Activated T-cell treated with anti-CD3 and anti-CD28 coated beads for 24 hours (primary cell): ENCODE measurements at places on chromosomes 5 and 9.

DNA sequence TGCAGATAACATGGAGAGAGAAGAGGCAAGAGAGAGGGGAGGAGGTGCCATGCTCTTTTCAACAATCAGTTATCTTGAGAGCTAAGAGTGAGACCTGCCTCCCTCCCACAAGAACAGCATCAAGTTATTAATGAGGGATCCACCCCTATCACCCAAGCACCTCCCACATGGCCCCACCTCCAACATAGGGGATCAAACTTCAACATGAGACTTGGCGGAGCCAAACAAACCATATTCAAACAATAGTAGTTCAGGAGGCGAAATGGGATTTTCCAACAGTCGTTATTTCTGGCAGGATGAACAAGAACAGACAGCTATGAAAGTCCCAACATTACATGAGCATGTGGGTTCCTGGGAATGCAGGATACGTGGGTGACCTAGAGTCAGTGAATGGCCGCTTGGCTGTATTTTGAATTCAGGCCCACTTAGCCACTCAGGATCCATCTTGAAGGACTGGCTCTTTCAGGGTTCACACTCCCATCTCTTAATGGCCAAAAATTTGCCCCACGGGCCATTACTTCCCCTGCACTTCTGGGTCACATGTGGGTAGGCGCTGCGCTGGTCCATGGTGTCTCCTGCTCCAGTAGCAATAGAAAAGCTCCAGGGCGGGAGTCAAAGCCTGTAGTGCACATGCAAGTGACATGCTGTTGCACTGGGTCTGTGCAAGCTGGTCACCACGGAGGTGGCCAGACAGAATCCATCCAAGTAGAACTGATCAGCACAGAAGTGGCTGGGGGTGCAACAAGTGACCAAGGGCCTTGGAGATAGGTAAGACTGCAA, 7.1 kb upstream of the FAF2 start:
- DNase-seq: no peak

DNA sequence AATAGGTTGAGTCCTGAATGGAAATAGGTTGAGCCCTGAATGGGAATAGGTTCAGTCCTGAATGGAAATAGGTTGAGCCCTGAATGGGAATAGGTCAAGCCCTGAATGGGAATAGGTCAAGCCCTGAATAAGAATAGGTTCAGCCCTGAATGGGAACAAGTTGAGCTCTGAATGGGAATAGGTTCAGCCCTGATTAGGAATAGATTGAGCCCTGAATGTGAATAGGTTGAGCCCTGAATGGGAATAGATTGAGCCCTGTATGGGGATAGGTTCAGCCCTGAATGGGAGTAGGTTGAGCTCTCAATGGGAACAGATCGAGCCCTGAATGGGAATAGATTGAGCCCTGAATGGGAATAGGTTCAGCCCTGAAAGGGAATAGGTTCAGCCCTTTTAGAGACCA, 590.8 kb upstream of the ADAMTS16 start:
- no peak for DNase-seq

- no peak for DNase-seq
These were observed 138.4 kb upstream of the RPS23 start for GRCh38 chr5:82416512-82416911.

- no peak for DNase-seq
These were observed 98.8 kb upstream of the MAMDC2 start for GRCh38 chr9:69944816-69945215.

- DNase-seq: no peak
These were observed 278.7 kb downstream of the HCN1 start for GRCh38 chr5:45417285-45417998.

GRCh38 chr5:179858241-179858585, 404 bp downstream of the MRNIP start:
- no peak for DNase-seq

DNA sequence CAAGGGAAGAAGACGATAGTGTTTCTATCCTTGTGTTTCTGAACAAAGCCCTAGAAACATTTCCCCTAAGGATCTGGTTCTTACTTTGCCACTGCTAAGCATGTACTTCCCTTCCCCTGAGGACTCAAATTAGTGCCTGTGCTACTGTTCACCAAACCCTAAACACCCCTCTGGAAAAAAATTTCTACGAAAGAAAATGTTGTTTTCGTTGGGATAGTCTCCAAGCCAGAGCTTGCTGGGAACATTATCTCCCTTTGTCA, 294.6 kb downstream of the BNC2 start:
- no peak for DNase-seq

GRCh38 chr9:12993466-12993865, 218.6 kb downstream of the LURAP1L start:
- DNase-seq: no peak

GRCh38 chr9:129653823-129654553, 11.5 kb upstream of the PRRX2 start:
- DNase-seq: no peak

GRCh38 chr5:119275146-119275545, 80.7 kb upstream of the TNFAIP8 start:
- DNase-seq: no peak

- no peak for DNase-seq
These were observed 274.3 kb upstream of the ZNF462 start for GRCh38 chr9:106588626-106589025.

DNA sequence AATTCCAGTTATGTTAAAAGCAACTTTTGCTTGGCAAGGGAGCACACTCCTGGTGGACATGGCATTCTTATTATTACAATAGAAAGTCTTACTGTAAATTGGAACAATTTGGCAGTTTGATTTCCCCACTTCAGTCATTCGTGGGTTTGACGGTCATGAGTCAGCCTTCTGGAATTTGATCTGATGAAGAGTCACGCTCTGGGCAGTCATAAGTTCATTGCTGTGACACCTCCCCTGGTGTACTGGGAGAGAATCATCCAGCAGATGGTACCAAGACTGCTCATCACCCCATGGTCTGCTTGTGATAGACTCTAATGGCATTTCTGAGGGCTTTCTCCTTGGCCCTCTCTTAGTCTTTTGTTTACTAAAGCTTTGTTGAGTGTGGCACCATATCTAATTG, 53.8 kb downstream of the GLRA1 start:
- no peak for DNase-seq

GRCh38 chr5:83156001-83156400, 78.7 kb downstream of the XRCC4 start:
- DNase-seq: no peak

DNA sequence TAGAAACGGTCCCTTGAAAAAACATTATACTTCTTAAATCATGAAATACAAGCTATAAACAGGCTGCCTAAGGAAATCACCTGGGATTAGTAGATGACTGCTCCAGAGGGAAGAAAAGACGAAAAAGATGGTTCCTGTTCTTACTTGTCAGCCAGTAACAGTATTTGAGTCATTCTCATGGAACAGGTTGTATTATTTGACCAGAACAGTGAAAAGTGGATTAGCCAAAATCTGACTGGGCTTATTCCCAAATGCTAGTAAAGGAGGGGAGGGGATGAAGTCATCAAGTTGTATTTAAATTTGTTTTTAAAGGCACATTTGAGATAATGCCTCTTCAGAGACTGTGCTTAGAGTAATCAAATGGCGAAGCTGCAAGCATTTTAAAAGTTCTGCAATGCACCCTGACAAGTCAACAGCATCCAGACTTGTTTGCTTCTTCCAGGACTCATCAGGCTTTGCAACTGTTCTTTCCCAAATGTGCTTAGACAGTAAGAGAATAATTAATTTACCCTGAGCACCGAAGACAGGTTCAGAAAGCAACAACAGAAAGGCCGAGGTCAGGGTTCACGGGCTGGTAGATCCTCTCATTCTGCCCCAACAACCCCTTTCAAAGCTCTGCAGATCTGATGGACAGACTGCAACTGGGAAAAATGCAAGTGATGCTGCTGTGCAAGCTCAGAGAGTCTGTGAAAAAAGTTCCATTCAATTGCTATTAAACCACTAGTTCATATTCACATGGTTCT, 800.6 kb downstream of the KCTD16 start:
- DNase-seq: no peak

GRCh38 chr5:120644516-120644915, 180.4 kb downstream of the PRR16 start:
- DNase-seq: no peak

- DNase-seq: no peak
These were observed 16.0 kb downstream of the FRRS1L start for GRCh38 chr9:109150925-109151545.

DNA sequence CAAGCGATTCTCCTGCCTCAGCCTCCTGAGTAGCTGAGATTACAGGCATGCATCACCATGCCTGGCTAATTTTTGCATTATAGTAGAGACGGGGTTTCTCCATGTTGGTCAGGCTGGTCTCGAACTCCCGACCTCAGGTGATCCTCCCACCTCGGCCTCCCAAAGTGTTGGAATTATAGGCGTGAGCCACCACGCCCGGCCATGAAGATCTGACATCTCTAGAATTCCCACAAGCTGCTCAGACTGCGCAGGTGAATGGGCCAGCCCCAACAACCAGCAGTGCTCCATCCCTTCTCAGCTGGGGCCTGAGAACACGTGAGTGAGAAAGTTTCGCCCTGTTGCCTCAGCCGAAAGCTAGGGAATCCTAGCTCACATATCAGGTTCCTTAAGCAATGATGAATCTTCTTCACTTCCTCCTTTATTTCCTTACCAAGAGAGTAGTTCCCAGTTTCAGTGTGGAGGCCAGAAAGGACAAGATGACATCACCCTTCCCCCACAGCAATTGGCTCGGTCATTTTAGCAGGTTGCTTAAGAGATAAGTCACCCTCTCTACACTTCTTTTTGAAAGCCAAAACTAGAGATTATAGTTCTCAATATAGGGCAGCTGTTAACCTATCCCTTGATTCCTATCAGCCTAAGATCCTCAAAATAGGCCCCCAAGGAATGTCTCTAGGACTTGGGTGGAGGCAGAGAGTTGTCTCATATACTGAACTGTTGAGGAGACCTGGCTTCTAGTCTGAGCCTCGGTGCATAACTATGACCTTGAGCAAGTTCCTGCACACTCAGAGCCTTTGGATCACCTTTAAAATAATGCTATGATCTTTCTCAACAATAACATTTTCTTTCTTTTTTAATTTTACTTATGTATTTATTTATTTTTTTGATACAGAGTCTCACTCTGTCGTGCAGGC, 23.9 kb upstream of the PPP2CA start:
- DNase-seq: no peak

DNA sequence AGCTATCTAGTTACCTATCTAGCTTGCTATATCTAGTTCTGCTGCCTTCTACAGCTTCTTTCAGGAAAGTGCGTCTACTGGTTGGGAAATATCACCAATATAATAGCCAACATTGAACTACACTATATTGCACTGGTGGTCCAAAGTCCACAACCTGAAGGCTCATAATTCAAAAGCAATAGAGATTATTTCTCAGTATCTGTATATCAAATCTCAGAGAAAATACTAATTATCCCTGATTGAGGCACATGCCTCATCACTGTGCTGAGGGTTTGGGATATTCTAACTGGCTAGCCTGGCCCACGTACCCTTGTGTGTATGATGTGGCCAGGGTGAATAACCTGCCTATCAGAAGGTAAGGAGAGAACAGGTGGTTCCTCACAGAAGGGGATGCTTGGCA, 53.8 kb downstream of the SH3RF2 start:
- no peak for DNase-seq

DNA sequence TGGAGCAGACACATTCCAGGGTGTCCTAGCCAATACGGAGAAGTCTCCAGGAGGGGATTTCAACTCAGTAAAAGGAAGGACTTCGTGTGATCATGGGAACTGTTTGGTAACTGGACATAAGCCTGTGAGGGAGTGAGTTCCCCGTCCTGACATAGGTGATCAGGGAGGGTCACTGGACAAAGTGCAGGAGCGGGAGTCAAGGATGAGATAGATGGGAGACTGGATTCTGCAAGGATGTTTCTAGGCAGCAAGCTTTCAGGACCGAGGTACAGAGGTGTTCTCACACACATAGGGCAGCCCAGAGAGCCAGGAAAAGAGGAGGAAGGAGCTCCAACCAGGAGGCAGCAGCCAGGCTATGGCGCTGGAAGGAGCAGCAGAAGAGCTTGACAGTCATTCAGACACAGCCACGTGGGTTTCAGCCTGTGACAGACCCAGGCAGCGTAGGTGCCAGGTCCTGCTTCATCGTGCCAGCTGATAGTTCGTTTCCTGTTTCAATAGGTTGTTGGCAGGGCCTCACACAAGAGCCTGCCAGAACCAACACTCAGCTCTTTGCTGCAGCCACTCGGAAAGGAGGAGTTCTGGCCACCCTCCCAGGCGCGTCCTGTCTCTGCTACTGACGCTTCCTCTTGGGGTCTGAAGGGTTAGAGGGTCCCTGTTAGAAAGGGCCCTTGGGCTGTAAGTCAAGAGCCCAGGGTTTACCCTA, 84.1 kb downstream of the AMBP start:
- DNase-seq: no peak

- DNase-seq: no peak
These were observed 14.6 kb downstream of the NOL8 start for GRCh38 chr9:92310562-92310961.

DNA sequence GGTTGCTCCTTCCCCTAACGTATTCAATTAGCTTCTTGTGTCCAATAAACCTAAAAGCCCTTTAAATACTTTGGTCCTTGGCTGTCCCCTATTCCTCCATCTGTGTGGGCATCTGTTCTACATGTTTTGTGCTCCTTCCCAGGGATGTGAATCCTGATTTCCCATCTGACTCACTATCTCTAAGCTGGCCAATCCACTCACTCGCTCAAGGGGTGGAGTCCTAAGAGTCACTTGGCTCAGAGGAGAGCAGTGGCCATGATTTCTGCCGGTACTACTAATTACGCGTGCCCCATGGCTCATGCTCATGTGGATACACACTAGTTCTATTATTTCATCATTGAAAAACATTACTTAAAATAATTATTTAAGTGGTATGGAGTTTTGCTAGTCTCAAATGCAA, 89.6 kb downstream of the TAF11L14 start:
- DNase-seq: no peak

GRCh38 chr5:166331521-166331920, 1959.9 kb upstream of the WWC1 start:
- no peak for DNase-seq
